Germinal center (tissue), 1 donor: ENCODE measurements at places on chromosomes 12 and 14.

GRCh38 chr14:51121096-51121495 is 26.2 kb upstream of the TRIM9 start:
- DNase-seq = no peak

DNA sequence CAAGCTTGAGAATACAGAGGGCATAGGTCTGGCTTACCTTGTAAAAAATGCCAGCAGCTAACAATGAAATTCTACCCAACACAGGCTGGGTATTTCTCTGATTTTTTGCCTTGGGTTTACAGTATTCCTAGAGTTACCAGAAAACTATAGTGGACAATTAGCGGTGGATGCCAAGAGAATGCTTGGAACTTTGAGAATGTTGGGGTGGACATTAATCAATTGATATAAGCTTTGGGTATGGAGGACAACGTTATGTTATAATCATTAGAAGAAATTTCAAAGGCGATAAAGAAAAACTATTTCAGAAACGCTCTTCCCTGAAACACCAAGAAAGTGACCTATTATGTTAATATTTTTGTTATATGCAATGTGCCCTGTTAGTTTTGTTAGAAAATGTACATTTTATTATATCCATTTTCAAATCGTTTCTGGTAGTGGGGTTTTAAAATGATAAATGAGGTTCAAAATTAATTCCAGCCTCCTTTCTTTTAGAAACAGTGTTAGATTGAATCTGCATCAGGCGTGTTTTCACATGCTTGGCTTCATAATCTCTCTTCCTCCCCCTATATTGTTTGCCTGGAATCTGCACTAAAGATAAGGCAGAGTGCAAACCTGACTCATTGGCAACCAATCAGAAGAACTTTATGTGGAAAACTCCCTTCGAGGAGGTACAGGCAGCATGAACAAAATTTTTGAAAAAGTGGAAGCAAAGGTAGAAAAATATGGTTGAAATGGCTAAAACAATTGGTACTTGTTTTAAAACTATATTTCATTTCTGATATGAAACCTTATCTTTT is 1.4 kb upstream of the PTPRQ start:
- no peak for DNase-seq

DNA sequence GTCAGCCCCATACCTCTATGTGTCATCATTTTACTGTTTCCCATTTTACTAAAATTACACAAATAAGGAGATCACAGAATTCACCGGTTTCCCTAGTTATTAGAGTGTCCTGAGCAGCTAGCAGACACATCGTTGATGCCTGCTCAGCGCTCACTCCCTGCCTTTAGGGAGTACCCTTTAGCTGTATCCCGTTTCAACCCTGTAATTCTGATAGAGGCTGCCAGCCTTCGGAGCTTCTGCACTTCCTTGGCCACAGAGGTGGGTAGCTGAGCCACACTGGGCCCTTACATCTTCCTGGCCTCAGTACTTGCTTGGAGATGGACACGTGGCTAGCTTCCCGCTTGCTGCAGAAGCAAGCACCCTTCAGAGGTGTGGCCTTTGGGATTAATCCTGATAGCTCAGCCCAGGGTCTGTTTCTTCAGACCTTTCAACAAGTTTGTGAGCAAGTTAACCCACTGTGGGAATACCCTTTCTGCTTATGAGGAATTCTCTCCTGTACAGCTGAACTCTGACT is 14.3 kb upstream of the FBXW8 start:
- DNase-seq = no peak

DNA sequence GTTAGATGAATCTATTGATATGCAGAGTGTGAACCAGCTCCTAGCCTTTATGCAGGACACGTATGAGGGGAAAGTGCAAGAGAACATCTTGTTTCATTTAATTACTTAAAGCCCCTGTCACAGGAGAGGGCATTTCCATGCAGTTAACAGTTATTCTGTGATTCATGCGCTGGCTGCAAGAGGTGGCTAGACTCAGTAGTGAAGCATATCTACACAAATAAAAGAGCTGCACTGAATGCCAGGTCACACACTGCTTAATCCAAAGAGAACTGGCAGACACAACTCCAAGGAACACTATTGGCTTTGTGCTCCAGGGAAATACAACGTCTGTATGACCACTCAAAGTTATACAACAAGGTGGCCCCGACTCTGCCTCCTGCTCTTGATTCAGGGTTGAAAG is 394.1 kb downstream of the C12orf75 start:
- DNase-seq = no peak

- DNase-seq = no peak
Measured at GRCh38 chr12:84822525-84822924, 90.1 kb downstream of the SLC6A15 start.

DNA sequence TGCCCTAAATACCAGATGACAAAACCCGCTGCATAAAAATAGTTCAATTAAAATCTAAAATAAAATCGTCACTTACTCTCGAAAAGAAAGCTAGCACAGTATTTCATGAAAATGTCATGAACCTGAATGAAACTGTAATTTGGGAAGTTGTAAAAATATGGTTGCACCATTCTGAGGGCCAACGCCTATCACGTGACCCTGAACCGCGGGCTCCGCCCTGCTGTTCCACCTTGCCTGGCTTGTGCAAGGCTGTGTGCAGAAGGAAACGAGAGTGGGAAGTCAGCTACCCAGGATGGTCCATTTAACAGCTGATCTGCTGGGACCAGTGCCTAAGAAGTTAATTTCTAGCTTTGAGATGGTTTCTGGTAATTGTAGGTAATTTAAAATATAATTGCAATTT is 91.7 kb upstream of the BMP4 start:
- DNase-seq = no peak

DNA sequence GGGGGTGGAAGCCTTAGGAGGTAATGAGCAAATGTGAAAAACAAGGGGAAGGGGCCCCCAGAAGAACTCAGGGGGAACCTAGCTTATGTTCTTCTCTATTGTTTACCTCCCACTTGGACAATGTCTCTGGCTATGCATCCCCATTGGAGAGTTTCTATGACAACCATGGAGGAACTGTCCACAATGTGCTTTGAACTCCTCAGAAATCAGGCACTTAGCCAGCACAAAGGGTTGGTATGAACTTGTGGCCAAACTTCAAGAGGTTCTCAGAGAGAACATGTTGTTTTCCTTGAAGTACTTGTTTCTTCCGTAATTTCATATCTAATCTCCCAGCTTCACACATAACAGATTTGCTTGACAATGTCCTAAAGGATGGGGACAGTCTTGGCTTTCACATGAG is 202.8 kb upstream of the PELI2 start:
- DNase-seq = no peak

- DNase-seq = peak; percentile 24
Measured at GRCh38 chr12:96907671-96908422, 790 bp downstream of the NEDD1 start.

DNA sequence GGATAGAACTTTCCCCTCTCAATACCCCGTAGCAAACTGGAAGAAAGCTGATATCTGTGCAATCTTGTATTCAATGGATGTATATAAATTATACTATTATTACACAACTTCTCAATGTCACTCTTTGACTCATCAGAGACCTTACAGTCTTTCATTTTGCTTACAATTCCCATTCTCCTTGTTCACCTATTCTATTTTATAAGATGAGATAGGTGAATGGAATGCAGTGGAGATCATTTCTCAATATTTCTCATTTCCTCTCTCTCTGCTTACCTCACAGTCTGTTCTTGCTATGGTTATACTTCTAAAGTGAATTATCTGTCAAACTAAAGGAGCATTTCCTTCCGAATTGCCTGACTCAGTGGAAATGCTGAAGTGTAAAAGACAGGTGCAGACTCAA is 14.9 kb downstream of the FOXA1 start:
- no peak for DNase-seq

DNA sequence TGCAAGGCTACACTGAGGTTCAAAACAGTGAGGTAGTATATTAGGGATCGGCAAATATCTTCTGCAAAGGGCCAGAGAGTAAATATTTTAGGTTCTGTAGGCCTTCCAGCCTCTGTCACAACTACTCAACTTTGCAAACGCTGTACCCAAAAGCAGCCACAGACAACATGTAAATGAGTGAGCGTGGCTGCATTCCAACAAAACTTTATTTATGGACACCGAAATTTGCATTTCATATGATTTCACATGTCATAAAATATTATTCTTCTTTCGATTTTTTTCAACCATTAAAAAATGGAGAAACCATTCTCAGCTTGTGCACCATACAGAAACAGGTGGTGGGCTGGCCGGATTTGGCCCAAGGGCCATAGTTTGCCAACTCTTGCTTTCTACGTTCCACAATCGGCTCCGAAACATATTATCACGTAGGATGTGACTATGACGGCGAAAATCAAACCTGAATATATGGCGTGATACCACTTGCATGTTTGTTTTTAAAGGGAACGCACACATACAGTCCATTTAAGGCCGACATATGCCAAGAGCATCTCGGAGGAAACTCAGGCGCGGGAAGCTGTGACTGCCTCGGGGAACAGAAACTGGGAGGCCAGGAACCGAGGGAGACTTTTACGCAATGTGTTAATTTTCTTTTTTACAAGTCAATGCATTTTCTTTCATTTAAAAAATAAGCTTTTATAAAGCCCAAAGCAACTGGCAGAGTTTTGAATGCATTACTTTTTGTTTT is 7.1 kb downstream of the NCOR2 start:
- no peak for DNase-seq

- DNase-seq = no peak
Measured at GRCh38 chr14:64636980-64637429, 67.2 kb upstream of the PLEKHG3 start.

DNA sequence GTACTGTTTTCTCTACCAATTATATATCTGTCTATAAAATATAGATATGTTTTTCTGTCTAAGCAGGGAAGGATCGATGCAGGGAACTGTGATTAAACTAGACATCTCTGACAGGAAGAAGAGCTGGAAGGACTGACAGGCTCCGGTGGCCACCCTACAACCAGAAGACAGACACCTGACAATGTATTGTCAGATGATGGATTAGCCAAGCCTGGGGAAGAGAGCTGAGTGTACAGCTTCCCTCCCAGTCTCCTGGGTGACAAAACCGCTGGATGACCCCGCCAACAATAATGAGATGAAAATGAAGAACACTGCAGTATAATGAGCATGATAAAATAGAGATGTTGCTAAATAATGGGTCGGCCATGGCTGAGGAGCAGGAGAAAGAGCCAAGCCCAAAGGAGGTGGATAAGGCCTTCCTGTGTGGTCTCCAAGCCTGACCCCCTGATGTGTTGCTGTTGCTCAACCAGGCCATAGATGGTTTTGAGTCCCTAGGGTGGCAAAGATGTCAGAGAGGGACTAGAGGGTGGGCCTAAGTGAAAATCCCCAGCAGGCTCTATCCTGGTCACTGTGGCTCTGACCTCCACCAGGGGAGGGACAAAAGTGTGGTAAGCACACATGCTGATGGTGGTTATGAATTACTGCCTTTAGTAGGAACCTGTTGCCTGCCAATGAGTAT is 28.2 kb downstream of the DHRS2 start:
- no peak for DNase-seq

- no peak for DNase-seq
Measured at GRCh38 chr12:119835068-119835467, 42.1 kb downstream of the CIT start.

- DNase-seq = no peak
Measured at GRCh38 chr12:121013715-121014114, 2.6 kb downstream of the C12orf43 start.

GRCh38 chr12:39780411-39780912 is 160.9 kb upstream of the ABCD2 start:
- no peak for DNase-seq

DNA sequence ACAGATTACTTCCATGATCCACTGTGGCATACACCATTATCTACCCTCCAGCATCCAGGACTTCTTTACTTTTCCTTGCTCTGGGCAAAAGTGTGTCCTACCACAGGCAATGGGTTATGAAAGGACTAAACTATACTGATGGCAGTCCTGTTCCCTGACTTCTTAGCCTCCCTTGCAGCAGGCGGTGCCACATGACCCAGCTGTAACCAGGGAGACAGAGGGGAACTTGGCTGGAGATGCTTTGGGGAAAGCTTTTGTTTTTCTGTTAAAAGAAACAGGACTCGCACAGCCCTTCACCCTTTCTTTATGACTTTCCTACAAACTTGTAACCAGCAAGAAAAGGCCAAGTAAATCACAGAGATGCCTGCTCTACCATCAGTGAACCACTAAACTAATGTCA is 394.4 kb downstream of the PCNX1 start:
- DNase-seq = no peak

GRCh38 chr14:102973706-102974285 is 51.3 kb downstream of the AMN start:
- DNase-seq = no peak

GRCh38 chr14:97699026-97699425 is 901.8 kb downstream of the VRK1 start:
- DNase-seq = no peak

DNA sequence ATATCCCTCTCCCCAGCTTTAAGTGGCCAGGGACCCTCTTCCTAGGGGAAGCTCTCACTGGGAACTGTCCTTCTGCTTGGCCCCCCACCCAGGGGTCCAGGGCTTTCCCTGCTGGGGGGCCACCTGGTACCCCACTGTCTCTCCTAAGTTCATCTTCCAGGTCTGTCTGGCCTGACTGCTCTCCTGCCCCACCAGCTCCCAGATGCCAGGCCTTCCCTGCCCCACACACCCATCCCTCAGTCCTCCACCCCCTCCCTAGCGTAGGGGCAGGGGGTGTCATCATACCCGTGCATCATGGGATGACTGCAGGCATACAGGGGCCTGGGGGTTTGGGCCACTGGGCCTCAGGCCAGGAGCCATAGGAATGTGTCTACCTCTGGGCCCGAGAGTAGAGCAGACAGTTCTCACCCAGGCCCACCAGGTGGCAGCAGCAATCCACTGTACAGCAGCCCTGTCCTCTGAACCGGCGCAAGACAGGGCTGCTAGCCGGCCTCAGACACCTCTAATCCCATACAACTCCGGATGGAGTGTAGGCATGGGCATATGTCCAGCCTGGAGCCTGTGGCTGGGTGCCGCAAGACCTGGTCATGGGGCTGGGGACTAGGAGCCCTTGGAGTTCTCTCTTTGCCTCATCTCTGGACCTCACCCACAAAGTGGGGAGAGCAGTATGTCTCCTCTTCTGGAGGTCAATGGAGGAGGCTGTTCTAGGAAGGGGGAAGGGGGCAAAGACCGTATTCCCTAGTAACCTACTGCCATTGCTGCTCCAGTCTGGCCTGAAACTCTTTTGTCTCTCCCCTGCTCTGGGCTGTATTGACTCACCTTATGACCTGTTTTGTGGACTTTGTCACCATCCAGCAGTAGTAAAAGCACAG is 10.0 kb upstream of the SMARCD1 start:
- DNase-seq = peak; percentile 81

- DNase-seq = no peak
Measured at GRCh38 chr14:97250931-97251330, 453.7 kb downstream of the VRK1 start.

GRCh38 chr12:45324391-45324790 is 108.5 kb downstream of the ANO6 start:
- no peak for DNase-seq

- DNase-seq = no peak
Measured at GRCh38 chr12:40693207-40693821, 1.1 kb downstream of the CNTN1 start.

DNA sequence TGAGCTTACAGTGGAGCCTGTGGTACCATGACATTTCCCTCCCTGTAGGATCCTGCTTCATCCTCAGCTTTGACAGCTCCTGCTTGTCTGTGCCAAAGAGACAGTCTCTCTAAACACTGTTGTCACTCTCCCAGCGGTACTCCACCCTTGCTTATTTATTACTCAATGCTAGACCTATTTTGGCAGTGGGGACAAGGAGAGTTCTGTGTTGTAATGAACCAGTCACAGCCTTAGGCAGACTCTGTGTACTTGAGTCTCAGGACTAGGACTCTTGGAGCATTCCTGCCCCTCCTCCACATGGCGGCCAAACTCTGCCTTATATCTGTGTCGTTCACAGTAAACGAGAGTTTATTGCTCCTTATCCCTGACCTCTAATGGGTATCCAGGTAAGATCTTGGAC is 70.9 kb downstream of the PIK3C2G start:
- DNase-seq = no peak

- DNase-seq = no peak
Measured at GRCh38 chr12:114817571-114818425, 133.8 kb upstream of the TBX3 start.
